ENCODE measurements at places on chromosomes 1 and 21. TPM values are rescaled to one million over a fixed set of nuclear protein-coding genes. Genes with fewer than 3 reads are reported as not detected.

Gene VCAM1
- polyA plus RNA-seq: 40.3 TPM

Gene ARHGAP30
- not detected for polyA plus RNA-seq

Gene CA14
- 0.09 TPM for polyA plus RNA-seq

Gene C1QC
- polyA plus RNA-seq: not detected

Gene S100A7A
- not detected for polyA plus RNA-seq

Gene TCHHL1
- polyA plus RNA-seq: not detected

Gene GUCA2B
- polyA plus RNA-seq: not detected

DNA sequence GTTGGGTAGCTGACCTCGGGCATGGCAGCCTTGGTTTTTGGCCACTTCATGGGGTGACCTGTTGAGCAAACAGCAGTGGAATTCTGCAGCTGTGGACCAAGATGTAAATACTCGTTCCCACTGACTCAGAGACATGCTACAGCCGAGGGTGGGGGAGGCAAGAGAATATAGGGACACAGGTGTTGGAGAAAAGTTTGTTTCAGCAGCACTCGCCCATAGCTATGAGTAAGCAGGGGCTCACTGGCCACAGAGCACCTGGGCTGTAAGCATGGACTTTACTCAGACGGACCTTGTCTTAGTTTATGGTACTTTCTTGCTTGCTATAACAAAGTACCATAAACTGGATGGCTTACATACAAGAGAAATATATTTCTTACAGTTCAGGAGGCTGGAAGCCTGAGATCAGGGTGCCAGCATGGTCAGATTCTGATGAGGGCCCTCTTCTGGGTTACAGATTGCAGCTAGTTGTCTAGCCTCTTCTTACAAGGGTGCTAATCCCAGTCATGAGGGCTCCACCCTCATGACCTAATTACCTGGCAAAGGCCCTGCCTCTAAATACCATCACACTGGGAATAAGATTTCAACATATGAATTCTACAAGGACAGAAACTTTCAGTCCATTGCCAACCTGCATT lies 437.2 kb upstream of the DAB1 start:
- DNase-seq: no peak

DNA sequence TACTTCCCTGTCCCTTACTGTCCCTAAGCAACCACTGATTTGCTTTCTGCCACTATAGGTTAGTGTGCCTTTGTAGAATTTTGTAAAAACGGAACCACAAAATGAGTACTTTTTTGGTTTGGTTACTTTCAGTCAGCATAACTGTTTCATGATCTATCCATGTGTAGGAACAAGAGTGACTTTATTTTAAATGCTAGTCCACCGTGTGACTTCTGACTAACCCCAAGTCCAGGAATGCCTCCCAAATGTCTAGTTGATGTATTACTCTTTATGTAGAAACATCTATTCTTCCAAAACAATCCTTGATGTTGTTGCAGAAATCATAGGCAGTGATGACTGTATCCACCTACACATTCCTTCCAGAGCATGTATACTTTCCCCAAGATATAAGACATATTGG lies 21.3 kb downstream of the ATPAF1 start:
- no peak for DNase-seq

GRCh38 chr1:85427849-85428248 lies 37.1 kb downstream of the DDAH1 start:
- no peak for DNase-seq

DNA sequence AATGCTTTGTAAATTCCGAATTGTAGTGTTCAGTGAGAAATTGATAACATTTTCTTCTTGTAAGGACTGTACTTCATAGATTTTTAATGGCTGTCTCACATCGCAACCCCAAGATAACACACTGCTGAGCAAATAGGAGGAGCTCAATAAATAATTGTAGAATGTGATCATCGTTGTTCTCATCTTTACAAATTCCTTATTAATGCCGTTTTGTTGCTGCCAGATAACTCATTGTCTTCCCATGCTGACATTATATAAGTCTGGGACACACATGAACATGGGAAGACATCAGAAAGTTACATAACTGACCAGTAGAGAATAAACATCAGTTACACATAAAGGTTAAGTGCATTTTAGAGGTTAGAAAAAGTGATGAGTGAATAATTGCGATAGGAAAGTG lies 46.4 kb upstream of the TSPAN2 start:
- DNase-seq: no peak

DNA sequence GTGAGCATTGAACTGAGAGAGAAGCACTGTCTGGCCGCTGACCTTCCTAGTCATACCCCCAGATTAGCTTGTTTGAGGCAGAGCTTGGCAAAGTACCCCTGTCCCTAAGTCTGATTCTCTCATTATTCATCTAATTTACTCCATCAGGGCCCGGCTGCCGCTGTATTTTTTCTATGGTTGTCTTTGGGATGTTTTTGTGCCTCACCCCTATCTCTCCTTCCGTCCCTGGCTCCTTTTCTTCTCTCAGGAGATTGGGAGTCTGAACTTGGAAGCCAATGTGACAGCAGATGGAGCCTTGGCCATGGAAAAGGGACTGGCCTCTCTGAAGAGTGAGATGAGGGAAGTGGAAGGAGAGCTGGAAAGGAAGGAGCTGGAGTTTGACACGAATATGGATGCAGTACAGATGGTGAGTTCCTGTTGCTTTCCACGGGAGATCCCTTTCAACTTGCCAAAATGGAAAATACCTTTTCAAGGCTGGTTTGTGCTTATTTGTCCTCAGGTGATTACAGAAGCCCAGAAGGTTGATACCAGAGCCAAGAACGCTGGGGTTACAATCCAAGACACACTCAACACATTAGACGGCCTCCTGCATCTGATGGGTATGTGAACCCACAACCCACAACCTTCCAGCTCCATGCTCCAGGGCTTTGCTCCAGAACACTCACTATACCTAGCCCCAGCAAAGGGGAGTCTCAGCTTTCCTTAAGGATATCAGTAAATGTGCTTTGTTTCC lies 53.9 kb downstream of the LAMC2 start:
- no peak for DNase-seq

DNA sequence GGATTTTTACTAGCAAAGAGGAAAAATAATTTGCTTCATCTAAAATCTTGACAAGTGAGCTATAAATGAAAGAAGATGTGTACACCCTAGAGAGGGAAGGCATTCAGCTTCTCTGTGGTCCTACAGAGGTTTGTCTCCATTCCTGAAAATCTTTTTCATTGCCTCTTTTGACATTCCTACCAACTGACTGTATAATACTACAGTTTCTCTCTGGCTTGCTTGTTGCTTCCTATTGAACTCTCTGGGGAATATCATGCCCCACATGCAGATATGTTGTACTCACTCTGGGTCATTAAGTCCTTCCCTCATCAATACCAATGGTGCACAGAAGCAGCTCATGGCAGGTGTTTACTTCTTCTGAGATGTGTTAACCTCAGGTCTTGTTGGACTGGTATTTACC lies 371.2 kb upstream of the PLXNA2 start:
- no peak for DNase-seq

DNA sequence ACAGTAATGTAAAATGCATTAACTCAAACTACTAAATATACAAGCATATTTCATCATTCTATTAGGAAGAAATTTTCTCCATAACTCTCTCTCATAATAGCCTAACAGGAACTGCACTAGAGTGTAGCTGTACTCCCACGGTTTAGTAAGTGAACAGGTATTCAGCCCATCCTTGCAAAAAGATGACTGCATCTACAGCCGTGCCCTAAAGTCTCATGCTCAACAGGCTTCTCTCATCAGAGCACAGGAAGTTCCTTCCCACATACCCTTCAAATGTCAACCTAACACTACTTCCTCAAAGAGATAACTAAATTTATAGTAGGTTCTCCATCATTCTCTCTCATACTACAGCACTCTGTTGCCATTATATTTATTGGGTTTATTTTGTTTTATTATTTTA lies 251.6 kb downstream of the AKT3 start:
- DNase-seq: peak; percentile 54

GRCh38 chr1:27306892-27307761 lies 14.8 kb upstream of the TMEM222 start:
- no peak for DNase-seq

DNA sequence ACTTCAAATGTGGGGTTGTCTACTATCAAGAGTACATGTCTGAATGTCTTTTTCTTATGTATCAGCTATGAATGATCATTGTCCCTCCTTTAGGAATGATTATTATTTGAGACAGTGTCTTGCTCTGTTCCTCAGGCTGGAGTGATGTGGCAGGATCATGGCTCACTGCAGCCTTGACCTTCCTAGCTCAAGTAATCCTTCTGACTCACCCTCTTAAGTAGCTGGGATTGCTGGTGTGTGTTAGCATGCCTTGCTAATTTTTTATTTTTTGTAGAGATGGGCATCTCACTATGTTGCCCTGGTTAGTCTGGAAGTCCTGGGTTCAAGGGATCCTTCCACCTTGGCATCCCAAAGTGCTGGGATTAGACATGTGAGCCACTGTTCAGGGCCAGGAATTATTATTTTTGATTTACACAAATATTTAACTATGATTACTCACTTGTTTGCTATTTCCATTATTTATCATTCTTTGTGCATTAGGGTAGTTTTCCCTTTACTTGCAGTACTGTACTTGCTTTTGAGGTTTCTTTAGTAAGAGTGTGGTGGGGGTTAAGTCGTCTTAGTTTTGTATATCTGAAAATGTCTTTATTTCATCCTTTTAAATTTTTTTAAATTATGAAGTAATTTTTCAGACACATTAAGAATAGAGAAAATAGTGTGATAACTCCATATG lies 12.8 kb downstream of the S100A7 start:
- DNase-seq: peak; percentile 32

DNA sequence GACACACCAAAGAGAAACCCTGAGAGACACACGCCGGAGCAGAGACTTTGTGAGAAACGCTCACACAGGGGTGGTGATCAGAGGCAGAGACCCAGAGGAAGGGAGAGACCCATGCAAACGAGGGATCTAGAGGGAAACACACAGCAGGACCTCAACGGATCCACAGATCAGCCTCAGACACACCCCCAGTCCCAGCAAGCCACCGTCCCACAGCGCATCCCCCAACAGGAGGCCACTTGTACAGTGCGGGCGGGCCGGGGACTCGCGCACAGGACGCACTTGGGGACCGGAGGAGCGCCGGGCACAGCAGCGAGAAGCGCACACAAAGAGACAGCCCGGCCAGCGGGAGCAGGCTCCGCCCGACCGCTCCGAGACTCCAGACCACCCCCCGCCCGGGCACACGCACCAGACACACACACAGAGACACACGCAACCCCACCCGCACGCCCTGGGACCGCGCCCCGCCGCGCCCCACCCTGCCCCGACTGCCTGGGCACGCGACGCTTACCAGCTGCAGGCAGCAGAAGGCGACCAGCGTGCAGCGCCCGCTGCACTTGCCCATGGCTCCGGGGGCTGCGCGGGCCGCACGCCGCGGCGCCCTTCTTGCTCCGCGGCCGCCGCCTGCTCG lies 587 bp downstream of the NKAIN1 start:
- DNase-seq: no peak

DNA sequence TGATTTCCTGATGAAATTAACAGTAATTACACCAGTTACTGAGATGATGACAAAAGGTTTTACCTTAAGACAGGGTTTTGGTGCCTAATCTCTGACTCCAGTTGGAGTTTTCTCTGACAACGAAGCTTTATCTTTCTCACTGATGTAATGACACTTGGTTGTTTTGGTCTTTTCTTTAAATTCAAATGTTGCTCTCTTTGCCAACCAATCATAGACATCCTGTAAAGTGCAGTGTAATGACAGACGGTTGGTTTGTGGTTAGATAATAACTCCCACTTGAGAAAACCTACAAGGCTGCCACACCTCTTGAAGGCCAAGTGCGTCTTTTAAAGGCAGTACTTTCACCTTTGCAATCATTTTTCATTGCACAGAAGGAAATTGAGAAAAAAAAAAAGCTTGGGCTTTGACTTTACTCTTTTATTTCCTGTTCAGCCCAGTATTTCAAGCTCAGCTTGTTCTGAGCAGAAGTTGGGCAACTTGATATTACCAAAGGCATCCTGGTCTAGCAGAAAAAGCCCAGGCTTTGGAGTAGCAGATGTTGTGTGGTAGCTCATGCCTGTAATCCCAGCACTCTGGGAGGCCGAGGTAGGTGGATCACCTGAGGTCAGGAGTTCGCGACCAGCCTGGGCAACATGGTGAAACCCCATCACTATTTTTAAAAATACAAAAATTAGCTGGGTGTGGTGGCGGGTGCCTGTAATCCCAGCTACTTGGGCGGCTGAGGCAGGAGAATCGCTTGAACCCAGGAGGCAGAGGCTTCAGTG lies 14.9 kb downstream of the PDIK1L start:
- DNase-seq: no peak

- no peak for DNase-seq
These were observed 41.5 kb downstream of the SNX27 start for GRCh38 chr1:151653397-151653796.

DNA sequence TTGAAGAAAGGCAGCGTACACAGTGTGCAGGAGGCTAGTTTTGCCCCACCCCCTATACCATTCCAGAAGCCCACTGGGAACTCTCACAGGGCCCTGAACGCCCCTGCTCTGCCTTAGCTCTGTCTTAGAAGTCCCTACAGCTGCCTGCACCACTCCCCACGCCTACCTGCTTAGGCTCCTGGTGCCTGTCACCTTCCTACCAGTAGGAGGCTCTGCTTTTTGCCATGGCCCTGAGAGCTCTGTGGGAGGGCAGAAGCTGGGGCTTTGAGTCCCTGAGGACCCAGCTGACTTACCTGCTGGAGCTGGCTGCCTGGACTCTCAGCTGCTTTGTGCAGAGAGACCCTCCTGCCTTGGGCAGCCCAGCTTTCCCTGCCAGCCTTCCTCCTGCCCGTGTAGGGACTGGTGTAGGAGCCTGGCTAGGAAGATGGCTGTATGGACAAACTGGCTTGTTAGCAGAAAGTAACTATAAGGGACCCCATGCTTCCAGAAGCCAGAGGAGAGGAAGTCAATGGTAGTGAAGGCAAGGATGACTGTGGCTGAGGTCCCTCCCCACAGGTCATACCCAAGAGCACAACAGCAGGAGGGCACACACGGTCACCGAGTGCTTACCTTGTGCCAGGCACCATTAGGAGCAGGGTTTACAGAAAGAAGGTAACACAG lies 9.8 kb upstream of the CELSR2 start:
- DNase-seq: no peak

GRCh38 chr21:45158491-45159423 lies 84.4 kb downstream of the ADARB1 start:
- DNase-seq: no peak

DNA sequence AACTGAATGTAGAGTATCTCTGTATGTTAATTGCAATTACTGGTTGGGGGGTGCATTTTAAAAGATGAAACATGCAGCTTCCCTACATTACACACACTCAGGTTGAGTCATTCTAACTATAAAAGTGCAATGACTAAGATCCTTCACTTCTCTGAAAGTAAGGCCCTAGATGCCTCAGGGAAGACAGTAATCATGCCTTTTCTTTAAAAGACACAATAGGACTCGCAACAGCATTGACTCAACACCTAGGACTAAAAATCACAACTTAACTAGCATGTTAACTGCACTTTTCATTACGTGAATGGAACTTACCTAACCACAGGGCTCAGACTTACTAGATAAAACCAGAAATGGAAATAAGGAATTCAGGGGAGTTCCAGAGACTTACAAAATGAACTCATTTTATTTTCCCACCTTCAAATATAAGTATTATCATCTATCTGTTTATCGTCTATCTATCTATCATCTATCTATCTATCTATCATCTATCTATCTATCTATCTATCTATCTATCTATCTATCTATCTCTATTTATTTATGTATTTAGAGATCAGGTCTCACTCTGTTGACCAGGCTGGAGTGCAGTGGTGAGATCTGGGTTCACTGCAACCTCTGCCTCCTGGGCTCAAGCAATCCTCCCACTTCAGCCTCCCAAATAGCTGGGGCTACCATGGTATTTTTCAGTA lies 47.8 kb downstream of the CHML start:
- DNase-seq: no peak

All from AG04450 (cell line).